Left cardiac atrium (tissue), 4 donors: ENCODE measurements at places on chromosomes 16 and 17.

GRCh38 chr16:630815-631405 is at the start of gene WFIKKN1:
Gene WFIKKN1 (plus strand): TSS chr16:630985. CDS start chr16:631254, 269 bp downstream.
- peak; percentile 48 for DNase-seq

GRCh38 chr17:66507103-66507923 is 204.9 kb downstream of the PRKCA start:
- DNase-seq = peak; percentile 39

- DNase-seq = peak; percentile 52
These were observed 47.0 kb downstream of the PGS1 start for GRCh38 chr17:78425429-78425828.

DNA sequence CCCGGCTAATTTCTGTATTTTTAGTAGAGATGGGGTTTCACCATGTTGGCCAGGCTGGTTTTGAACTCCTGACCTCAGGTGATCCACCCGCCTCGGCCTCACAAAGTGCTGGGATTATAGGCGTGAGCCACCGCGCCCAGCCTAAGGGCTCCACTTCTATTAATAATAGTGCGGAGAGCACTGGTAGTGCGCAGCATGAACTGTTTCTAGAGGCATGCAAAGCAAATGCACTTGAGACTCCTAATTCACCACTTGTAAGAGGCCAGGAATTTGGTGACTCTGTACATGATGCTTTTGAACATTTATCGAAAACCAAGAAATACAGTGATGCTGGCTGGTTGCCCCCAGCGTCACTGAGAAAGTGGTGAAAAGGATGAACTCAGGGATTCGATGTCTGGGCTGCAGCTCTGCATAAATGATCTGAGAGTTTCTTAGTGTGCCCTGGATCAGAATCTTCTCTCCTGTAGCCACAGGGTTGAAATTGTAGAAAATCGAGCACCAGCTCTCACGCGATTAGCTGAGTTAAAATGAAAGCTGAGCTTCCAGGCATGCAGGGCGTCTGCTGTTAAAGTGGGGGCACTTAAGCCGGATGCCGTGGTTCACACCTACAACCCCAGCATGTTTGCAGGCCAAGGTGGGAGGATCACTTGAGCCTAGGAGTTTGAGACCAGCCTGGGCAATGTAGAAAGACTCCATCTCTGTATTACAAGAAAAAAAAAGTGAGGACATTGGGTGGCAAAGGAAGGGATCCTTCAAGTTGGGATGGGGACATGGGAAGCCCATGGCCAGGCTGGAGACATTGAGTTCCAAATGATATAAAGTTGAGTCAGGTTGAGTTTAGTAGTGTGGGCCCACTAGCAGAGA is 4.8 kb downstream of the RNF213 start:
- no peak for DNase-seq

GRCh38 chr17:81621494-81622130 is 15.3 kb downstream of the NPLOC4 start:
- no peak for DNase-seq
